ENCODE measurements at places on chromosomes 5 and 9.

DNA sequence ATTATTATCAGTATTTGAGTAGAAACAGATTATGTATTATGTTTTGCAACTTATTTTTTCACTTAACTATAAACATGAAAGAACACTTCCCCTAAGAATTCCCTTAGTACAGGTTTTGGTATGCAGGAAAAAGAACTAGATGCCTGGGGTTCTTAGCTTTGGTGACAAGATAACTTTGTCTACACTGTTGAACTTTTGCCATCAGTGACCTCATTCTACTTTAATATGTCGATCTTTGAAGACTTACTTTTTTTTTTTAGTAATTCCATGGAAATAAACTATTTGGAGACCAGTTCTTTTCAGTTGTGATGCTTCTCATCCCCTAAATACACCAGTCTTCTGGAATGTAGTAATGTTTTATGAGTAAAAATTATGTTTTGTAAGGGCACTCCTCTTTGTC is 34.3 kb downstream of the ZNF462 start:
- no peak for DNase-seq

- DNase-seq, result no peak
Measured at GRCh38 chr5:87054821-87055220, 212.9 kb upstream of the RASA1 start.

- DNase-seq, result no peak
Measured at GRCh38 chr9:42275141-42275540, 91.7 kb downstream of the SPATA31A6 start.

DNA sequence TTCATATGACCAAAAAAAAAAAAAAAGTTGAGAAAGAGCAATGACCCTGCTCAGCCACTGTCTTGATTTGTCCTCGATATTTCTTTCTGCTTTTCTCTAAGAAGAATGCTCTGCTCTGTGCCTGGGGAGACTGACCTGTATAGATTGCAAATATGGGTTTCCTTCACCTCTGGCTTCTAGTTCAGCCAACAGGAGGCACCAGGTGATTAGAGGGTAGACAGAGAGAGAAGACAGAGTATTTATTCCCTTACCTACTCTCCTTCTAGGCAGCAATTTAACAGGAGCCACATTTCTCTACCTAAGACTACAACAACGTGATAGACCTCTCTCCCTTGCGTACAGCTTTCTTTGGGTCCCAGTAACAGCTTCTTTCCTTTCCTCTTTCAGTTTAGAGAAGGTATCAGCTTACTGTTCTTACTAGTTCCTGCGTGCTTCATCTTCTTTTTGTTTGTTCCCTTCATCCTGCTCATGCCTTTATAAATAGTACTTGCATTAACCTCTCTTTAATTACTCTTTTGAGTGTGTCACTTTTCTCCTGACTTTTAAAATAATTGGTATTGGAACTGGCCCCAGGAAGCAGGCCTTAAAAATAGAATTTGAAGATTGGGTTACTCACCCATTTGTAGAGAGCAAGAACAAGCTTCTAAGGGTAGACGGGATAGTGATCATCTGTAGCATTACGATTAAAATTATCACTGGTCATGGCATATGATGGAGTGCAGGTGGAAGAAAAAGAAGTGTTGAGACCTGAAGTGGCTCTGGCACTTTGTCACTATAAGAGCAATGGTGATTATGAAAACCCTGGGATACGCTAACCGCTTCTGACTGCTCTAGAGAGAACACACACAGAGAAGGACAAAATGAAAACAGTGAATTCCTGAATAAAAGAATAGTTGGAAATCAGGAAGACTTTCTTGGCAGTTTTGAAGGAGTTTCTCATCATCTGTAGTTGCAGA is 161.2 kb upstream of the FSTL4 start:
- no peak for DNase-seq

DNA sequence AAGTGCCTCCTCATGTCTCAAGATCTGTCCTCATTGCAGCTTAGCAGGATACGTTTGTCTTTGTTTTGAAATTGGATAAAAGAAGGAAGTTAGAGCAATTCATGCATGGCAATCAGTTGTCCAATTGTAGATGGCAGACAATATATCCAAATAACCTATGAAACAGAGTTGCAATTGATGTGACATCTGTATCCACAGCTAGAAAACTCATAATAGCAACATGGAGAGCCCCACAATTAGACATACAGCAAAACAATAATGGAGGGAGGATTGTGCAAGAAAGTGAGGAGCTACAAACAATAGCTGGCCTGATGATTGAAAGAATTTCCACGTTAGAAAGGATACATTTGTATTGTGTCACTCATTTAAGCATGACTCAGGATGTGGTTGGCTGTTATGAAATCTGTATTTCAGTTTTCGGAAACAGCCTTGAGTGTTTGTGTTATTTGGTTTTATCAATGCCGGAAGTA is 132.0 kb downstream of the FAM174A start:
- peak; percentile 53 for DNase-seq

- peak; percentile 74 for DNase-seq
Measured at GRCh38 chr5:378301-378891, 56.9 kb downstream of the AHRR start.

DNA sequence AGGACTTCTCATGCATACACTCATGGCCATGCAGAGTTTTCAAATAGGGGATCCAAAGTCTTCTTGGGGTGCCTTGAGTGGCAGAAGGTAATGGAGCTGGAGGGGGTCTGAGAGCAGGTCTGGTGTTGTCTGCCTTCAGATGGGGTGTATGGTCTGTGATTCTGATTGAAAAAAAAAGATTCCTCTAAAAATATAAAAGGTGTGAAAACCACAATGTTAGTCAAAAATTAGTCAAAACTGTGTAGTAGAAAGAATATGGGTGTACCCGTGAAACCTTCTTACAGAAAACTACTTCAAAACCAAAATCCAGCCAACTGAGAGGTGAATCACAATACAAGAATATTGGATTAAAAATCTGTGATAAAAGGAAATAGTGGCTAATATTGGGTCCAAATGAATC is 20.1 kb downstream of the DOCK2 start:
- DNase-seq, result peak; percentile 69

GRCh38 chr9:34773306-34773910 is 63.5 kb upstream of the CCL21 start:
- DNase-seq, result no peak

All from activated CD4-positive, alpha-beta T cell treated with anti-CD3 and anti-CD28 coated beads, Interleukin-2, Interleukin-4, amounts not matched to agents 100 ng/mL and 50 ng/mL, durations not matched to agents 16 hours and 8 hours (primary cell).